ENCODE measurements at places on chromosomes 11 and 22.

DNA sequence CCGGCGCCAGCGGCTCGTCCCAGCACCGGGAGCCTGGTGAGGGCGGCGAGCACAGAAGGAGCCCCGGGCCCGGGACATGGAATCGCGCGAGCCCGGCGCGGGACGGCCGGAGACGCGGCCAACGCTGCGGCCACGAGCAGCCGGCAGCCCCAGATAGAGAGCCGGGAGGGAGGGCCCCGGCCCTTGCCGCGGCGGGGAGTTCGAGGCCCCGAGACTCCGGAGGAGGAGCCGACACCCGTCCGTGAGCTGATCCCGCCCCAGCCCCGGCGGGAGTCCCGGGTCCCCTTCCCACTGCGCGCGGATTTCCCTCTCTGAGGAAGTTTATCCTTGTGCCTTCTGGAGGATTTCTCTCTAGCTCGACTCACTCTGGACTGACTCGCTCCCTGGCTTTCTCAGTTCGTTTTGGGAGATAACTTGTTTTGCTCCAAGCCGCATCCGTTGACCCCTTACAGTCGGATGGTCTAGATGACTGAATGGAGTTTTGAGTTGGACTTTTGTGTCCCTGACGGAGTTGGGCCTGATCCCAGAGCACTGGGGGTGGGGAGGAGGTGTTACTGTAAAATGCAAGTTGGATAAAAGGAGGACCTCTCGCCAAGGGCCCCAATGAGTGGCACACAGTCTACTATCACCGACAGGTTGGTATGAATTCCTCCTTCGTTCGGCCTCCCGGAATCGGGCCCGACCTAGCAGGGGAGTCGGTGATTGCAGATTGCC is 585 bp downstream of the ARHGEF12 start:
- no peak for DNase-seq

- no peak for DNase-seq
These were observed 21.4 kb downstream of the XRCC6 start for GRCh38 chr22:41642331-41643110.

DNA sequence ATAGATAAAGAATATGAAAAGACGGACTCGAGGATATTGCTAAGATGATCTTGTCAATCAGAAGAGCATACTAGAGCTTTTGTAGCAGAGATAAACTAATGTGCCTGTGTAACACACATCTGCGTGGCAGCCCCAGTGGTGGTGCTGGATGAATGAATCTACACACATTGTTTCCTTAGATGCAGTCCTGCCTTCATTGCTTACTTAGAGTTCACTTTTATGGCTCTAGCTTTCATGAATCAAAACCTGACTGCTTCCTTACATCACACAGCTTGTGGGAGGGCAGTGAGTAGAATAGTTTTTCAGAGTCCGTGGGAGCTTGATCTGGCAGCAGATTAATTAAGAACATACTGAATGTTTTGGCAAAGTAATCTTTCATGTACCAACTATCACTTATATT is 83.7 kb downstream of the EXT2 start:
- DNase-seq: no peak

- no peak for DNase-seq
These were observed 14.6 kb downstream of the KCNA4 start for GRCh38 chr11:30002157-30002785.

DNA sequence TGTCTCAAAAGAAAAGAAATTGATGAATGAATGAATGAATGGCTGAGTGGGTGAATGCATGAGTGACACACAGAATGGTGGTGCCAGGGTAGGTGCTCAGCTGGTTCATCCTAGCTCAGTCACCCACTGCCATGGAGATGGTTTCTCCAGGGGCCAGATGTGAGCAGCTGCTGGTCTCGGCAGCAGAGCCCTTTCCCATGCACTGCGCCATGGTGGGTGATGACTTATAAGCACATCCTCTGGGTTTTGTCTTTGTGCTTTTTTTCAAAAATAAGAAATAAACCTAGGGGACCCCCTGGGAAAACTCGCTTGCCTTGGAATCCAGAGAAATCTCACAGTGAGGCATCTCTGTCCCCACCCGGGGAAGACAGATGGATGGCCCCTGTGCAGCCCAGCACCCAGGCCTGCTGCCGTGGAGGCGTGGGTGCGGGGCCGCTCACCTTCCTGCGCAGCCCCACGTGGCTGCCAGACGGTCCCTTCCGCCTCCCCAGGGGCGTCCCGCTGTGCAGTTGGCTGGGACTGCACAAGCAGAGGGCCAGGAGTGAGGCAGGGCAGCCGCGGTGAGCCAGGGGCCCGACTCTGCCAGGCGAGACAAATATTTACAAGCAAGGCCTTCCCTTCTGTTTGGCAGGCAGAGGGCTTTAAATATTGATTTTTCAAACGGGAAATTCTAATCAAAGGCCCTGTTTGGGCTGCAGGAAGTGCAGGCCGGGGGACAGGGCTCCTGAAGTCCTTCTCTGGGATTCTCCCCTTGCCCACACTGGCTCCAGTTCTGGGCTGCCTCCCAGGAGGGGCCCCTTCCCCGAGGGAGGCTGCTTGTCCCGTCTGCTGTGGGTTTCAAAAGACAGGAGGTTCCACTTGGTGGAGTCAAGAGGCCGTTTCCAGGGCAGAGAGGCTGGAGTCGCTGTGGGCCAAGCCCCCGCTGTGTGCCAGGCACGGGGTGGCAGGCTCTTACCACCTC is 24.3 kb downstream of the MPPED1 start:
- DNase-seq: peak; percentile 90

GRCh38 chr11:125562430-125562829 is 6.8 kb upstream of the EI24 start:
- no peak for DNase-seq

GRCh38 chr22:19360300-19360792 is 68.8 kb upstream of the CLTCL1 start:
- no peak for DNase-seq

DNA sequence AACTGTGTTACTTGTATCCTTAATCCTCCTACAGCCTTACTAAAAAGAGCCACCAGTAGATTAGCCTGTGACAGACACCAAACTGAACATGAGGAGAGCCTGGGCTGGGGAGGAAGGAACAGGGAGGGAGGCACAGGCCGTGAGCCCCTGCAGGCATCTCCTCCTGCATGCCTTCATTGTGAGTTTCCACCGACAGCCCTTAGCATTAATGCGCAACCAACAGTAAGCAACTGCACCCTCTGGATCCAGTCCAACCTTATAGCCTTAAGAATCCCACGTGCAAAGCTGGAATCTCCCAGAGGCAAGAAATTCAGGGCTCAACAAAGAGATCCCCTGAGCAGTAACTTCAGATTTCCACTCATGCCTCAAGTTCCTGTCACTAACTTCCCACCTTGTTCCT is 84.6 kb downstream of the ETS1 start:
- no peak for DNase-seq

GRCh38 chr22:35205961-35206360 is 51.3 kb upstream of the HMGXB4 start:
- no peak for DNase-seq

DNA sequence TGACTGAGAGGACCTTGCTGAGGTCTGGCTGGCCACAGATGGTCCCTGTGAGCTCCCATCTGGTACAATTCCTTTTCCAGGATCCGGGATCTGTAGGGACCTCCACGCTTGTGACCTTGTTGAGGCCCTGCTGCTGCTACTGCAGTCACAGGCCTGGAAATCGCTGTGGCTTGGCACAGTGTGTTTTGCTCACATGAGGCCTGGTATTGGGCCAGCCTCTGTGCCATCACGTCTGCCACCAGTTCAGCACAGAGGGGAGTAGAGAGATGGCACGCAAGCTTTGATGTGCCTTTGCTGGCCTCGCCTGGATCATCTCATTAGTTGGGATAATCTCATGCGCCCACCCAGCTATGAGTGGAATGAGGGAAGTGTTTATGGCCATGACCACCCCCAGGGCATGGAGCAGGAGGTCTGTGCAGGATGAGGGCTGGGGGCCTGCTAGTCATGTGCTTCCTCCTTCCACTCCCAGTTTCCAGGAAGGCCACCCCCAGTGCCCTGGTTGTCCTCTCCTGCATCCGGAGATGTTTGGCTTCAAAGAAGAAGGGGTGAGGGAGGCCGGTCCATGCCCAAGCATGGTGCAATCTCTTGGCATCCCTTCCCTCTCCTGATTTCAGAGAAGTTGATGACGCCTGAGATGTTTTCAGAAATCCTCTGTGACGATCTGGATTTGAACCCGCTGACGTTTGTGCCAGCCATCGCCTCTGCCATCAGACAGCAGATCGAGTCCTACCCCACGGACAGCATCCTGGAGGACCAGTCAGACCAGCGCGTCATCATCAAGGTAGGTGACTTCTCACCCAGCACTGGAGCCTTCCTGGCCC is 22.4 kb downstream of the DERL3 start:
- no peak for DNase-seq

GRCh38 chr11:971731-972365 is 46.2 kb downstream of the AP2A2 start:
- no peak for DNase-seq

DNA sequence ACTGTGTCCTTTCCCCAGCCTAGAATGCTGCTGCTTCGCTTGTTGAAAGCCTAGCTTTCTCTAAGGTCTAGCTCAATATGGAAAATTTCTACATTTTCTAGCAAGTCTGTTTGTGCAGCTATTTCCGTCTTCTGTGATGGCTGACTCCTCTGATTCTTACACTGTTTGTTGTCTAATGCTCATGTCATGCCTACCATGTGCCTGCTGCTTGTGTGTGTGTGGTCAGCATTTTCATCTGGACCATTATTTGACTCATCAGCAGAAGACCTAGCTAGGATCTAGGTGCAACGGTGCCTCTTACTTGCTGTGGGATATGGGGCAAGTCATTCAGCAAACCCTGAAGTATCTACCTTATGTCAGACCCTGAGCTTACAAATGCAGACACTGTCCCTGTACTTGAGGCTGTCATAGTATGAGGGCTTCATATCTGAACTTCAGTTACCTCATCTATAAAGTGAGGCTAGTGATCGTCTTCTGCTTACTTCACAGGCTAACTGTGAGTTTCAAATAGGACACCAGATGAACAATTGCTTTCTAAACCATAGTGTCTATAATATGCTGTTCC is 86.5 kb upstream of the MYO18B start:
- DNase-seq: no peak

GRCh38 chr11:117315285-117316196 is 515 bp downstream of the BACE1 start:
- DNase-seq: no peak

- DNase-seq: no peak
These were observed 24.8 kb upstream of the NRIP3 start for GRCh38 chr11:9028581-9028980.

DNA sequence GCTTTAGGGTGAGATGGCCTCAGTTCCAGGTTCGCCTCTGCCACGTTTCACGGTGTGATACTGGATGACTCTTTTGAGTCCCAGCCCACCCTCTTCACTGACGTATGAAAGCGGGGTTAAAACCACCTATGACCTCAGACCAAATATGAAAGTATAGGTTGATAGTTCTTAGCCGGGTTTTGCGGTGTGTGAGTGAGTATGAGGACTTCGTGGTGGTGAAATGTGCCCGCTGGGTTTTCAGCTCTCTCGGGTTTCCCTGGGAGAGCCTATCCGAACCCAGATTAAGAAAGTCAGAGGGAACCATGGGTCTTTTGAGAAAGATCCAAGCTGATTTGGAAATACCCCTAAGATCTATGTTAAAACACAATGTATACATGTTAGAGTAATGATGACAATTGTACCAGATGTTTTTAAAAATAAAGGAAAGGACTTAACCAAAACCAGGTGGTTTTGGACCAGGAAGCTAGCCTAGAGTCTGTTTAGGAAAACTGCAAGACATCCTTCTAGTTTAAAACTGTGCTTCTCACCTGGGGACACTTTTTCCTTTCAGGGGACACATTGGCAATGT is 25.8 kb upstream of the ST3GAL4 start:
- no peak for DNase-seq

DNA sequence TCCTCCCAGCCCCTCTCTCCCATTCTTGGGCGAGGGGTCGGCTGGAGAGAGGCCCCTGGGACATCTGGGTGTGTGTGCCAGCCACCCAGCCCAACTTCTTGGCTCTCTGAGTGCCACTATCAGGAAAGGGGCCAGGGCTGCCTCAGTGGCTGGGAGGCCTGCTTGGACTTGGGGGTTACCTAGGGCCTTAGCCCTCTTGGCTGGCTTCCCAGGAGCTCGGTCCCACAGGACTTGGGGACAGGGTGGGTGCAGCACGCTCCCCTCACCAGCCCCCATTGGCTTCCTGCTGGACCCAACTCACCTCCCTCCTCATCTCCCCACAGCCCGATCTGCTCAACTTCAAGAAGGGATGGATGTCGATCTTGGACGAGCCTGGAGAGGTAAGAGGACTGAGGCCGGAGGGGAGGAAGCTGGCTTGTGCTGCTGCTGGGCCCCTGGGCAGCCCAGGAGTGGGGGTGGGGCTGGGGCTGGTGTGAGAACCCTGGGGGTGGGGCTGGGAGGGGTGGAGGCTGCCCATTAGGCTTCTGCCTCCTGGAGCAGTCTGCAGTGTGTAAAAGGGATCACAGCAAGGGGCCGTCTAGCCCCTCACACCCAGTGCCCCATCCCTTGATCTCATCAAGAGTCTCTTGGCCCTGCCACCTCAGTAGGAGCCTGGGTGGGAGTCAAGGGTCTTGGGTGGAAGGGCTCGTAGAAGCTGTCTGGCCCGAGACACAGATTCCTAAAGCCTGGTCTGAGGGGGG is 54.8 kb downstream of the TRIOBP start:
- DNase-seq: no peak

DNA sequence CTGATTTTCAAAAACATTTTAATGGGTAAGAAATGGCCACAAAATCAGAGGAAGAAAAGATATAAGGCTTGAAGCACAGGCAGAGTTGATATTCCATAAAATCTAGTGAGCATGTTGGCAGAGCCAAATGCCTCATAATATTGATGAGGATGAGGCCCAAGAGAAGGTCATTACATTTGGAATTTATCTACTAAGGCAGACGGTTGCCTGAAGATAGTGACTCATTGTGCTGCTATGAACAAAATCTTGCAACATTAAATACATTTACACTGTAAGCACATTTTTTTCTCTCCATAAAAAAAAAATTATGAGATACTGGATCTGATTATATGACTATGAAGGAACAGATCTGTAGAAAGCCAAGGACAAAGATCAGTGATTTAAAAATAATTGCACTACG is 881.4 kb upstream of the CHORDC1 start:
- DNase-seq: peak; percentile 7

DNA sequence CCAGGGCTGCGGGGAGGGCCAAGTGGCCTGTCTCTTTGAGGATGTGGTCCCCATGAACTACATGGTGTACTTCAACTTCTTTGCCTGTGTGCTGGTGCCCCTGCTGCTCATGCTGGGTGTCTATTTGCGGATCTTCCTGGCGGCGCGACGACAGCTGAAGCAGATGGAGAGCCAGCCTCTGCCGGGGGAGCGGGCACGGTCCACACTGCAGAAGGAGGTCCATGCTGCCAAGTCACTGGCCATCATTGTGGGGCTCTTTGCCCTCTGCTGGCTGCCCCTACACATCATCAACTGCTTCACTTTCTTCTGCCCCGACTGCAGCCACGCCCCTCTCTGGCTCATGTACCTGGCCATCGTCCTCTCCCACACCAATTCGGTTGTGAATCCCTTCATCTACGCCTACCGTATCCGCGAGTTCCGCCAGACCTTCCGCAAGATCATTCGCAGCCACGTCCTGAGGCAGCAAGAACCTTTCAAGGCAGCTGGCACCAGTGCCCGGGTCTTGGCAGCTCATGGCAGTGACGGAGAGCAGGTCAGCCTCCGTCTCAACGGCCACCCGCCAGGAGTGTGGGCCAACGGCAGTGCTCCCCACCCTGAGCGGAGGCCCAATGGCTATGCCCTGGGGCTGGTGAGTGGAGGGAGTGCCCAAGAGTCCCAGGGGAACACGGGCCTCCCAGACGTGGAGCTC is 13.5 kb downstream of the ADORA2A start:
- no peak for DNase-seq

Measured in LNCaP clone FGC (cell line).